ENCODE measurements at places on chromosomes 6 and 20.

- no peak for DNase-seq
Measured at GRCh38 chr6:90291565-90291964, 5.1 kb downstream of the BACH2 start.

GRCh38 chr6:71473926-71474325, 185.3 kb downstream of the OGFRL1 start:
- DNase-seq: no peak

DNA sequence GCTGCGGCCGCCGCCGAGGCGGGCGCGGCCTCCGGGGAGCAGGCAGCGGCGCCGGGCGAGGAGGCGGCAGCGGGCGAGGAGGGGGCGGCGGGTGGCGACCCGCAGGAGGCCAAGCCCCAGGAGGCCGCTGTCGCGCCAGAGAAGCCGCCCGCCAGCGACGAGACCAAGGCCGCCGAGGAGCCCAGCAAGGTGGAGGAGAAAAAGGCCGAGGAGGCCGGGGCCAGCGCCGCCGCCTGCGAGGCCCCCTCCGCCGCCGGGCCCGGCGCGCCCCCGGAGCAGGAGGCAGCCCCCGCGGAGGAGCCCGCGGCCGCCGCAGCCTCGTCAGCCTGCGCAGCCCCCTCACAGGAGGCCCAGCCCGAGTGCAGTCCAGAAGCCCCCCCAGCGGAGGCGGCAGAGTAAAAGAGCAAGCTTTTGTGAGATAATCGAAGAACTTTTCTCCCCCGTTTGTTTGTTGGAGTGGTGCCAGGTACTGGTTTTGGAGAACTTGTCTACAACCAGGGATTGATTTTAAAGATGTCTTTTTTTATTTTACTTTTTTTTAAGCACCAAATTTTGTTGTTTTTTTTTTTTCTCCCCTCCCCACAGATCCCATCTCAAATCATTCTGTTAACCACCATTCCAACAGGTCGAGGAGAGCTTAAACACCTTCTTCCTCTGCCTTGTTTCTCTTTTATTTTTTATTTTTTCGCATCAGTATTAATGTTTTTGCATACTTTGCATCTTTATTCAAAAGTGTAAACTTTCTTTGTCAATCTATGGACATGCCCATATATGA, 3.2 kb downstream of the MARCKS start:
- no peak for DNase-seq

DNA sequence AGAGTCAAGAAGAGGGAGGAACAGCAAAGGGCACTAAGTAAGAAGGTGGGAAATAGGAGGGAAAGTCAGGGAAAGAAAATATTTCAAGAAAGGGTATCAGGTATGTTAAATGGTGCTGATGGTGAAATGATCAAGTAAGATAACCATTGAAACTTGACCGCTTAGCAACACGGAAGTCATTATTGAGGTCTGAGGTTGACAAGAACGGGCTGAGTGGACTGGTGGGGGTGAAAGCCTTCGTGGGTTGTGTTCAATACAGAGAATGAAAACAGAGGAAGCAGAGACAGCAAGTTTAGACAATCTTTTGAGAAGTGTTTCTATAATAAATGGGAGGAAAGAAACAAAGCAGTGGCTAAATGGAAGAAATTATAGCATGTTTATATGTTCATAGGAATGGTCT, 72.0 kb downstream of the LIN28B start:
- no peak for DNase-seq

DNA sequence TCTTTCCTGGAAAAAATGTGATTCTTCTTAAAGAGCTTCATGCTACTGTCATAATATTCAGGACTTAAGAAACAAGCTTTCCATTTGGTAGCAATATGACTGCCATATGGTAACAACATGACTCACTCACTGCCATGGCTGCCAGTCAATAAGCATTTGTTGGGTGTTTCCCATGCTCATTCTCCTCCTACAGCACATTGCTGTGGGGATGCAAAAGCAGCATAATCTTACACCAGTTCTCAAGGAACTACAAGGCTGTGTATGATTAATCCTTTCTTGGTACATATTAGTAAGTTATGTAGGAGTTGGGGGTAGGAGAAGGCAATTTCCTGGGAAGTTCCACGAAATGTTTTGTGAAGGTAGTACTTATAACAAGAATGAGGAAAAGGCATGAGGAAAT, 76.7 kb downstream of the CEP162 start:
- peak; percentile 53 for DNase-seq

GRCh38 chr6:155648301-155648700, 192.7 kb upstream of the NOX3 start:
- no peak for DNase-seq

DNA sequence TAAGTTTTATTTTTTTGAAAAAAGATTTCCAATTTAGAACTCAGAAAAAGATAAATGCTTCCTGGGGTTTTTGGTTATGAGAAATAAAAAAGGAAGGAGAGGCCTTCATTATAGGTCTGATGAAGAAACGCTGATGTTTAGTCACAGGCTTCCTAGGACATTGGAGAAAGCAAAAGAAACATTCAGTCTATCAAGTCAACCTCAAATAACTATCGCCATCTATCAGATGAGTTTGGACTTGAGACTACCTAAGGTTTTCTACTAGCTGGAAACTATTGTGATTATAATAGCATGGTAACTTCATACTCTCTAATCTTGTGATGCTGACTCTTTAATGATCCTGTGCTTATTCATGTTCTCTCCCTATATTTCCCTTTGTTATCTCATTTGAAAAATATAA, 171.3 kb downstream of the TPBG start:
- no peak for DNase-seq

DNA sequence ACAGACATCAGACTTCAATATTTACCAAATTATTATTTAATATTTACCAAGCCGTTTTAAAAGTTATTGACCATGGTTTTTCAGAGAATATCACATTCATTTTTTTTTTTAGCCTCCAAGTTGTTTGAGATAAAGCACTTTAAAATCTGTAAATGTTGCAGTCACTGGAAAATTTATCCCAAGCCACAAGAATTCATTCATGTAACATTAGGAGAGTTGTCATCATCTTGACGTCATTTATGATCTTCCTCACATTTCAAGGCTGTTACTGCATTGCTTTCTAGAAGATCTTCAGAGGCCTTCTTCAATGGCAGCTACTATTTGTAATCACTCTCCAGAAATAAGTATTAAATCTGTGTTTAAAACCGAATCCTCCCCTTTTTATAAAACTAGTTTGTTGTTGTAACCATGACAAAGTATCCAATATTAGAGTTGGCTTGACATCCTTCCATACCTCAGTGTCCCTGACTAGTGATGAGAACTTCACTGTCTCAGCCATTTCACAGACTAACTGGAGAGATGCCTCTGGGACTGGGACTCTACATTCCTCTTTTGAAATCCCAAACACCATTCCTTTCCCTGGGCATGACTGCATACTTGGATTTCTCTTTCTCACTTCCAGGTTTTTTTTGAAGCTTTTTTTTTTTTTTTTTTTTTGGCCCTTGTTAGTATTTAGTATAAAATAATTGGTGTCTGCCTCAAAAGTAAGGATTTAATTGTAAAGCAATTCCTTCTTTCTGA, 100.1 kb downstream of the ZFAND3 start:
- DNase-seq: no peak

DNA sequence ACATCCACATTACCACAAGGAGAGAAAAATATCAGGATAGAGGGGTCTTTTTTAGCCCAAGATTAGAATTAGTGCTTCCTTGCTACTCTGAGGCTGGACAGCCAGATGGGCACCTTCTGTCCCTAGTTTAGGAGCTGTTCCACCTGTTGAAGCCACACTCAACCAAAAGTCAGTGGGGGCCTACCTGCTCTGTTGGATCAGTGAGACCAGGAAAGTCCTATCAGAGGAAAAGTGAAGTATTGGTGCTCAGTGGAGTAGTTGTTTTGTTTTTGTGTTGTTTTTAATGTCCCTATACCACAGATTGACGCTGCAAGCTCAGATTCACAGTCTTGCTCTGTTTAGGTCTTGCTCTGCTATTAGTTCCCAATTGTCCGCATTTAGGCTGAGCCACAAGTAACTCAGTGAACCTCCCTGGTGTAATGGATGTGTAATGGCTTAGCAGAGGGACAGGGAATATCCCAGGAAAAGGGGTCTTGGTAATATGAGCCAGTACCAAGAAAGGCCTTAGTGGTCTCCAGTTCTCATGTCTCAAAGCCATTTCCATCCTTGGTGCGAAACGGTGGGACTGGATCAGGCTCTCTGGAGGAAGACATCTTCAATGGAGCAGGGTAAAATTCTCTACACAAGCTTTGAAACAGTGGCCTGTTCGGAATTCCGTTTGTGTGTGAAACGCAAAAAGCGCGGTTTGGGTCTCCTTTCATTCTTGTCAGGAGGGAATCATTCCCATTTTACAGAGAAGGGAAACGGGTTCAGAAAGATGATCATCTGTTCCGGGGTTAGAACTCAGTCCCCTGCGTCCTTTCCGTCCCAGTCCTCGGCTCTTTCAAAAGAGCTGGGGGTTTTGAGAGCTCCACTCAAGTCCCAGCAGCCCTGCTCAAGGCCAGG, 631 bp upstream of the PABPC1L start:
- DNase-seq: no peak

DNA sequence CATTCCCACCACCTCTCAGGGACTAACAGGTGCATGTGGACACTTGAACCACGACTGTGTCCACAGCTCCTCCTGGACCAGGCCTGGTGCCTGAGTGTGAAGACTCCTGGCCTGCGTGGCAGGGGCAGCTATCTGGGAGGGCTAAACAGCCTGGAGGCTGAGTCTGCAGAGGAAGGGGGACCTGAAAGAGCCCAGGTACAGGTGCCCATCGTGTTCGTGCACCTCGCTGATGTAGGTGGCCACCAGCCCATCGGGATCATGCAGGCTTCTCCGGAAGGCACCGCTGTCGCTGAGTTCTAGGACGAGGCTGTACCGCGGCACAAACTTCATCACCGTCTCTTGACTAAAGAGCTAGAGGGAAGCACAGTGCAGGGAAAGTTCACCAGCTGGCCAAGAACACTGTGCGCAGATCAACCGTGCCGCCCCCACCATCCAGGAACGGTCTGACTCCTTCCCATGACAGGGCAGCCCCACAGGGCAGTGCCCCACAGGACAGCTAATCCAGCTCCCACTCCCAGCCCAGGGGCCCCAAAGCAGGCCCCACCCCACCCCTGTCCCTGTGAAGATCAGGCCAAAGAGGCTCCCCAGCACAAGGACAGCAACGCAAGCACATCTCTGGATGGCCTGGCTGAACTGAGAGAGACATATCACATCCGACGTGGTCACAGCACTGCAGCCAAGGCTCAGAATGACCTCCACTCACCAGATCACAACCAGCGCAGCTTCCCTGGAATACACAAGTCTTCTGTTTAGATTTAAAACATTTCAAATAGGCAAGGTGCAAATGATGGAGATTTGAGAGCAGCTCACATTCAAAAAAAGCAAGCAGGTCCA, 14.8 kb downstream of the CST7 start:
- no peak for DNase-seq

DNA sequence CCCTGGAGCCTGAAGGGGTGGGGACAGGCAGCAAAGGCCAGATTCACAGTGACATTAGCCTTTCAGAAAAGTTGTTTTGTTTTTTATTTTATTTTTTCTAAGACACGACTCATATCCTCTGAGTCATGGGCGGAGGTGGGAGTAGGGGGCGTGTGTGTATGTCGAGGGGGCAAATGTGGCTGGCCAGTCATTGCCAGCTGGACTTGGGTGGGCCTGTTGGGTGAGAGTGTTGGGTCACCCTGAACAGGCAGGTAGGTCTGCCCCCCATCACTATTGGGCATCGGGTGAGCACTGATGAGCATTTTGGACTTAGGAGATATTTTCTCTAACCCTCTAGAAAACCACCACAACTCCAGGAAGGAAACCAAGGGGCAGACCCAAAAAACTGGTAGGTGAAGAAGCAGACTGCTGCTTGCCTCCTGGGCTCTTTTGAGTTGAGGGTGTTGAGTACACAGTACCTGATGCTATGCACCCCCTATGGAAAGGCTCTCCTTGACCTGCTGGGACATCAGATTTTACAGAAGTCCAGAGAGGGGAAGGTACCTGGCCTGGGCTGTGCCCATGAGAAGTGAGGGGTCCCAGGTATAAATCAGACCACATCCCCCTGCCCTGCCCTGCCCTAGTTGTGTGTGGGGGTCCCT, 5.6 kb downstream of the SMIM29 start:
- no peak for DNase-seq

- DNase-seq: no peak
Measured at GRCh38 chr6:19417713-19418112, 419.5 kb upstream of the ID4 start.

GRCh38 chr6:33654831-33655554, 33.9 kb downstream of the ITPR3 start:
- no peak for DNase-seq

- DNase-seq: no peak
Measured at GRCh38 chr6:168270274-168271172, 49.1 kb downstream of the DACT2 start.

DNA sequence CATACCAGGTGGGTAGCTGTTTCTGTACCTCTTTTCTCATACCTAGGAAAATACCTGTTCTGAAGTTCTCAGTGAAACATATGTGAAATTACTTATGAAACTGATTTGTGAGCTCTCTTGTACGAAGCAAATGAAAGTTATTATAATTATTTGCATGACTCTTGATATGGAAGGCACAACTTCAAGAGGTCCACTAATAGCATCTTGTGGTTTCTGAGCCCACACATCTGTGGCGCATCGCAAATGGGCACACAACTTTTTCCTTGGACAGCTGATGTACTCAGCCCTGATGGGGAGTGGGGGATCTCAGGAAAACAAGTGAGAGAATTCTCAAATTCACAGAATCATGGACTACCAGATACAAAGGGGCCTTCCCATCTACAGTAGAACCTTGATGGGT, 432.3 kb downstream of the CD83 start:
- DNase-seq: no peak

DNA sequence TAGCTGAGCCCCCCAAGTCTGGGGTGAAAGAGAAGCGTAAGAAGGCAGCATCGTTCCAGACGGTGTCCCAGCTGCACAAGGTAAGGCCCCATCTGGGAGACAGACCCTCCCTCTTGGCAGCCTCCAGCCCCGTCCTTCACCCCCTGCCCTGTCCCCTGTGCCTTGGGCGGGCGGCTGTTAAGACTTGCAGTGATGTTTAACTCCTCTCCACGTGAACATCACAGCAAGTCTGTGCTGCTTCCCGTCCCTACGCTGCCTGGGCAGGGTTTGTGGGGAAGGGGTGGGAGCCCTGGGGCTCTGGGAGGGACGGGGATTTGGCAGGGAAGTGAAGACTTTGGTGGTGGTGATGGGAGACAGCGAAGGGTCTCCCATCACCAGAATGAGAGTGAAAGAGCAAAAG, 34.6 kb downstream of the MYH7B start:
- DNase-seq: no peak

Data from activated CD4-positive, alpha-beta T cell treated with anti-CD3 and anti-CD28 coated beads, Interleukin-2, Interleukin-6, amounts not matched to agents 100 ng/mL and 50 ng/mL, durations not matched to agents 16 hours and 8 hours (primary cell).